ENCODE measurements at places on chromosomes 3 and 15.

DNA sequence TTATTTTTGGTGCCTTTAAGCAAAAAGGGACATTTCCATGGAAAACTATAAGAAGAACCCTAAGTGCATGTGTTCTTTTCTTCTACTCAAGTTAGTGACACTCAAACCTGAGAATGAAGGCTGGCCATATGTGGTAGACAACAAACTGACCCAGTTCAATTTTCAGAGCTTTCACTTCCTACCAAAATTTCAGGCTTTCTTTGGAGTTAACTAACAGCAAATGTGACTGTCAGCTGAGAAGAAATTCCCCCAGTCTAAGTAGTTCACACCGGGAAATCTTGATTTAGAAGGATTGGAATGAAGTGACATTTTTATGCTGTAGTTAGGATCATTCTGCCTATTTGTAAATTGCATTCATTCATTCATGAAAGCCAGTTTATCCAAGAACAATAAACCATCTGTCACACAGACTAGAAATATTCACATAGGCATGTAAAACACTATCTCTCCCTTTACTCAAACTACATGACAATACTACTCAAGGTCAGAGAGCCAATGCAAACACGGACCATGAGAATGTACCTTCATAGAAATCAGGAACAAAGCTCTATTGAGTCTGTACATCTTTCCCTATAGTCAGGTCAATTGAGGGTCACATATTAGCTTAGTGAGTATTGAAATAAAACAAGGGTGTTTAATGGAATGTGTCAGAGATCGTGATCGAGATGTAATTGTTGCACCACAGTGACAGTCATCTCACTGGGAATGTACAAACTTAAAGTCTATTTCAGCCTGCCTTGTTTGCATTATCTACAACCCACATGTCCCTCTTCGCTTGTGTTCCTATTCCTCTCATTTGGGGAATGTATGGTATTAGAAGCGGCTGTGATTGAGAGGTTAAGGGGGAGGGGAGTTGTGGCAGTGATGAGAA, 113.8 kb upstream of the TGFBR2 start:
- no peak for DNase-seq

GRCh38 chr15:85558848-85559247, 178.4 kb downstream of the AKAP13 start:
- no peak for DNase-seq

DNA sequence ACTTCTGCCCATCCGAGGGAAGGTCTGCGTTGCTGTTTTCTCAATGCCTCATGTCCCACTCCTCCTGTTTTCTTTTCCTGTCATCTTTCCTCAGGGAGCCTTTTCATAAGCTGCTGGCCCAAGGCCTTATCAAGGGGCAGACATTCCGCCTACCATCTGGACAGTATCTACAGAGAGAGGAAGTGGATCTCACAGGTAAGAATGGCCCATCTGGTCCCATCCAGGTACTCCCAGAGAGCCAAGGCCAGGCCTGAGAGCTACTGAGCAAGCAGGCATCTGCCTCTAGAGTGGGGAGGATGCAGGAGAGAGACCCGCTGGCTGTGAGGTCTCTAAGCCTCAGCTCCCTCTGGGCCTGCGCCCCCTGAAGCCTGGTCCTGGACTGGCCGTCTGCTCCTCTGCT, 81.5 kb upstream of the LIMD1 start:
- no peak for DNase-seq

- DNase-seq = no peak
Measured at GRCh38 chr3:136954251-136954650, 3.5 kb upstream of the IL20RB start.

DNA sequence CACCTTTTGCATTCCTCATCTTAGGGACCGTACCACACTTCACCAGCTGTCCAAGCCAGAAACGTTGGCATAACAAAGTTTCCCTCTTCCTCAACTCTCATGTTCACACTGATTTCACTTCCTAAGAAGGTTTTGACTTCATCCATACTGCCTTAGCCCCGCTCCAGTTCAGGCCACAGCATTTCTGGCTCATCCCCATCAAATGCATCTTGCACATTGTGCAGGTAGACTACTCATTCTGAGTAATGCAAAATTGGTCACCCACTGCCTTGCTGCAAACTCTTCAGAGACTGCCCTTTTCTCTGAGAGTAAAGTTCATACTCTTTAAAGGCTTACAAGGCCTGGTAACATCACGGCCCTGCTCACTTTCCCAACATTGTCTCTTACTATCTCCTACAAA, 8.8 kb downstream of the NUSAP1 start:
- DNase-seq = no peak

- no peak for DNase-seq
Measured at GRCh38 chr3:187230011-187230410, 32.7 kb downstream of the RTP1 start.

DNA sequence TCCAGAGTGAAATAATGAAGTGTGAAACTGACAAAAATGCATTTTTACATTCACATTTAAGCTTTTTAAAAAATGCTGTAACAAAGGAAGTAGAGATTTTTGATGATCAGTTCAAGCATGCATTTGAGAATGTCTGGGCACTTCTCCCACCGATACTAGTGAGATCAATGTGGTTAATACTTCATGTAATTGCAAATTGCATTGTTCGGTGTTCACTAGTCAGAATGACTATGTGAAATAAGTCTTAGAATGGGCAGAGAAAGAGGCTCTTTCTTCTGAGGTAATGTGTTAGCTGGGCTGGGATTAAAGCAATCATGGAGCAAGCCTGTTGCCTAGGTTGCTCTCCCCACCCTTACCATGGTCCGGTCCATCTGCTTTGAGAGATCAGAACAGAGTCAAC, 587.0 kb upstream of the GRM7 start:
- DNase-seq = no peak

DNA sequence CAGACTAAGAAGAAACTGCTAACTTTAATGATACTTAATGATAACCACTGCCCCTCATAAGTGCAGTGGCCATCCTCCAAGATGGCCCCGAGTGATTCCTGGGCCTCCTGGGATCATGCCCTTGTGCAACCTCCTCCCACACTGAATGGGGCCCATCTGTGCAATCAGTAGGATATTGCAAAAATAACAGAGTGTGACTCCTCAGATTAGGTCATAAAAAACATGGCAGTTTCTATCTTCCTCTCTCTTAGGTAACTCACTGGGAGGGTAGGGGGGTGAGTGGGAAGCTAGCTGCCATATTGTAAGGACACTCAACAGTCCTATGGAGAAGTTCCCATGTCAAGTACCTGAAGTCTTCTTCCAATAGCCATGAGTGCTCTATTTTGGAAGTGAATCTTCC, 173.0 kb downstream of the SHQ1 start:
- no peak for DNase-seq

DNA sequence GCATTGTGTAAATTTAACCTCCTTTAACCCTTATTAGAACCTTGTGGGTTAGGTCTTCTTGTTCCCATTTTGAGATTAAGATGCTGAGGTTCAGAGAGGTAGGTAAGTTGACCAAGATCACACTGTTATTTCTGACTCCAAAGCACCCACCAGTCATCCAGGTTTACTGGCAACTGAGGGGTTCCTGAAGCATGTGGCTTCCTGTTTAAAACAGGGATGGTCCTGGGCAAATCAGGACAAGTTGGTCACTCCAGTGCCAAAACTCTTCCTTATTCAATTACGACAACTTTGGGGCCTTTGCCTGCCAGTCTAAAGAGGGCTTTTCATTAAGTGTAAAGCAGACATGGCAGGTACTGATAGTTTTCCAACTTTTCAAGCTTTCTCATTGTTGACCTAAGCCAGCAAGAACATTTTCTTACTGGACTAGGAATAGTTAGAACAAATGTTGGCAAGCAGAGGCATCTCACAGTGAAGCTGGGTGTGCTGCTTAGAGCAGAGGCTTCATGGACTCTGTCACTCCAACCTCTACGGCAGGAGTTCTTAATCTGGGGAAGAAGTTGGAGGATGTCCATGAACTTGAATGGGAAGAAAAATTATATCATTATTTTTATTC, 149.4 kb upstream of the ADAMTS9 start:
- no peak for DNase-seq

GRCh38 chr15:39961051-39961450, 27.1 kb downstream of the EIF2AK4 start:
- no peak for DNase-seq

- DNase-seq = no peak
Measured at GRCh38 chr15:72940229-72940622, 112.0 kb upstream of the NEO1 start.

DNA sequence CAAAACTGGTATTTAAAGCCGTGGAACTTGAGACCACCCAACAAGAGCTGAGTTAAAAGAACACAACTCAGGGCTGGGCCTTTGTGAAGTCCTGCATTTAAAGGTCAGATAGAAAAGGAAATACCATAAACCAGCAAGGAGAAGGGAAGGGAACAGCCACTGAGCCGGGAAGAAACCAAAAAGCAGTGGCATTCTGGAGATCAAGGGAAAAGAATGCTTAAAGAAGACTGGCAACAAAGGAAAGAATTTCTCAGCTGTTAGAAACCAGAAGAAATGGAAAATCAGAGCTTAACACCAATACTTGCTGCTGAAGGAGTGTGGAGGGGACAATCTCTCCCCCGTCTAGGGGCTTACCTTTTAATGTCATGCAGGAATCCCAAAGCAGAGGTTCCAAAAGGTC, 247.4 kb upstream of the CHRNA7 start:
- no peak for DNase-seq

DNA sequence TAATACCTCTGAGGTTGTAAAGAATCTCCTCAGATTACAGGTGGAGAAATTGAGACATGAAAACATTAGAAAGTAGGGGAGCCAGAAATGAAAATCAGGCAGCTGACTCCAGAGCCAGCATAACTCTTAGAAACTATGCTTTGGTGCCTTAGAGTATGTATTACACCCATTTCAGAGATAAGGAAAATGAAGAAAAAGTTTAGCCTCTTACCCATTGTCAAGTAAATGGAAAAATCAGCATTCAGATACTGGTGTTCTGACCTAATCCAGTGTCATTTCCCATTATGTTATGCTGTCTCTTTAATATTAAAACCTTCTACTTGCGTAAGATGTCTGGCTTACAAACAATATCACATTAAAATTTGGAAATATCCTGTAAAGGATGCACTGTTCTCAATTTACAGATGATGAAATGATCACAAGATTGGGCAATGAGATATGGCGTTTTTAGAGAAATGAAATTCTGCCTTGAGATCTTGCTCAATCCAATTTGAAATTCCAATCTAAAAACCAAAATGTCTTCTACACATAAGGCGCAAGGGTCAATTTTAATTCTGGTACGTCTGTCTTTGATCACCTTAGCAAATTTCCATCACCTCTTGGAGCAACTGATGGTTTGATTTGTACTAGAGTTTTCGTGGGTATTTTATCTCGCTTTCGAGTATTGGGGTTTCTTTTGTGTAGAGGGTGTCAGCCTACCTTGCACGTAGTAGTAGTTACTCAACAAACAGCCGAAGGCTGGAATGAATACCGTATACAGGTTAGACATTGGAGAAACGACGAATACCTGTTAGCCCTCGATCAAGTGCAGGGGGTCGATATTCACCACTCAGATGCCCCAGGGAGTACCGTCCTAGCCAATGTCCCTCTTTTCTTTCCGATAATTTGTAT, 902 bp upstream of the ZCWPW2 start:
- no peak for DNase-seq

DNA sequence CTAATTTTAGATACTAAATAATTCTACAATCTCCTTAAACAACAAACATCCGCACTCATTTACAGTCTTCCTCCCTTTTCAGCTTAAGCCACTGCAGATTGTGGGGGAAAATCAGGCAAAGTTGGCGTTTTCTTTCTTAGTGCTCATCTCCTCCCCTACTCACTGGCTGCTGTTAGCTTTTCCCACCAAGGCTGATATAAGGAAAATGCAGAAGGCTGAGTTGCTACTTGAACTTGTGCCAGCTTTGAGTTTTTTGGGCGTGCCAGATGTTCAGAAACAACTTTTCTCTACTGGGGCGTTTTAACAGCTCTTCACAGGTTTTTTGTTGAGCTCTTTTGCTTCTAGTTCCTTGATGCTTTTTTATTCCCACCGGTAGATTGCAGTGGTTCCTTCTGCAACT, 222.0 kb downstream of the PYDC2 start:
- no peak for DNase-seq

DNA sequence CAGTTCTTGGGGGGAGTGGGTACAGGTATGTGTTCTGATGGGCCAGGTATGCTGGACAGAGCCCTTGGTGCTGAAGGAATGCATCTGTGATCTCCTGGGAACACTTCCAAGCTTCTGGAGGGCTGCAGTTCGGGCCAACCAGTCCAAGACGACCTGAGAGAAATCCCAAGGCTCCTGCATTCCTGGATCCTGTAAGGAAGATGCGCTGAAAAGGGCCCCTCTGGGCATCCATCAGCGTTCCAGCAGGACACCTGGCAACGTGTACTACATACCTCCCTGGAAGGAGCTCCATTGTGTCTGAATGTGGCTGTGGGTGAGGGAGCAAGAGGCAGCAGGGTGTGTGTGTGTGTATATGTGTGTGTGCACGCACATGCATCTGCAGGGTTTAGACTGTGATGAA, 144.7 kb downstream of the FAM43A start:
- DNase-seq = no peak

DNA sequence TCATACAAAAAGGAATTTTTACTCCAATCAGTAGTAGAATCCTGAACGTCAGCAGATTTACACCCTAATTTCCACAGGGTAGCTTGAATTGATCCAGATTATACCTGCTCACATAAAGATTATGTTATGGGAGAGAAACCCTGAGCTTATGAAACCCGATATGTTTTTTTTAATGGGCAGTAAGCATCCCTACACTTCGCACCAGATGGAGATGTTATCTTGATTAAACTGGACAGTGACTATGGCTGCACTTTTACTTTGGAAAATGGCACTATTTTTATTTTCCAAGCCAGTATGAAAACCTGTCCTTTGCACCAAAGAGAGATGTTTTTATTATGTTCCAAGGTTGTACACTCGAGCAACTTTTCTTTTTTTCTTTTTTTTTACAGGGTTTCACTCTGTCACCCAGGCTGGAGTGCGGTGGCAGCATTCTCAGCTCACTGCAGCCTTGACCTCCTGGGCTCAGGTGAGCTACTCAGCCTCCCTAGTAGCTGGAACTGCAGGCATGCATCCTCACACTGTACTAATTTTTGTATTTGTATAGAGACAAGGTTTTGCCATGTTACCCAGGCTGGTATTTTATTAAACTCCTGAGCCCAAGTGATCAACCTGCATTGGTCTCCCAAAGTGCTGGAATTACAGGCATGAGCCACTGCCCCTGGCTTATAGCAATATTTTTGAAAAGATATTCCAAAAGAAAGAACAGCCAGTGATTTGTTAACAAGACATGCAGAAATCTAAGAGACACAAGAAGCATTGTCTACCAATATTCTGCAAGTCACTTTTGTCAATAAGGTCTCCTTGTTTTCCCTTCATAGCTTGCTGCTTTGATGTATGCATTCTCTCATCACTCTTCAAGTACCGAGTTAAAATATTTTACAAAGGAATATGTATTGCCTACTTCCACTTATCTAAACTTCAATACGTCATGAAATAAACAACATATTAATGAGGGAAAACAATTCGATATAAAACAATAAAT, 1412.6 kb downstream of the ZPLD1 start:
- no peak for DNase-seq

- DNase-seq = no peak
Measured at GRCh38 chr3:169475576-169475975, 187.9 kb downstream of the MECOM start.
